Stimulated activated CD8-positive, alpha-beta memory T cell treated with anti-CD3 and anti-CD28 coated beads, Interleukin-4, amount 100 ng/mL, for 4 hours (primary cell): ENCODE measurements at places on chromosomes 11 and 22.
A peak's percentile ranks its signal among the peaks of the same experiment; 100 is the strongest.

DNA sequence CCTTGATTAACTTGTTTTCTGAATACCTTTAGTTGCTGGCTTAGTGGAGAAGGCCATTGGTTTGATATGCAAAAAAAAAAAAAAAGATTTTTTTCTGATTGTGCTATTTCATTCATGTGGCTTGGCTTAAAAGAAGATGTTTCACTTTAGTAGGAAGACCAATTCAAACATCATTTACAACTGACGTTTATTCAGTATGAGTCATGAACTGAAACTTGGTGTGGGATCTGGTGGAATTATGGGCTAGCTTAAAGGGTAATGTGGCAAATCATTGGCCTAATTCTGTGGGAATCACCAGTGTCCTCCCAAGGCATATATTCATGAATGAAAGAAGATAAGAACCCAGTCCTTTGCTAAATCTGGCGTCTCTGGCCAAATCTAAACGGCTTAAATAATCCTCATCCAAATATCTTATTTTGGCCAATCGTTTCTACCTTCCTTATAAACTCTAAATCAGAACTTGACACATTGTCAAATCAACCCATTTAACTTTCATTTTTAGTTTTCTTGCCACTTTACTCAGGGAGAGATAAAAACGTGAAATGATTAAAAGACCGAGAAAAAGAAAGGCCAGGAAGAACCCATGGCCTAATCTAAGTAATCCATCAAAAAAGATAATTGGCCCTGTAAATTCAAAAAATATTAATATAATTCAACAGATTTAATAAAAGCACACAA lies 77.0 kb downstream of the DDIAS start:
- DNase-seq: no peak

GRCh38 chr11:126160345-126161022 lies 51.0 kb downstream of the RPUSD4 start:
- no peak for DNase-seq

GRCh38 chr11:2561696-2562581 lies 117.1 kb downstream of the KCNQ1 start:
- DNase-seq: no peak

DNA sequence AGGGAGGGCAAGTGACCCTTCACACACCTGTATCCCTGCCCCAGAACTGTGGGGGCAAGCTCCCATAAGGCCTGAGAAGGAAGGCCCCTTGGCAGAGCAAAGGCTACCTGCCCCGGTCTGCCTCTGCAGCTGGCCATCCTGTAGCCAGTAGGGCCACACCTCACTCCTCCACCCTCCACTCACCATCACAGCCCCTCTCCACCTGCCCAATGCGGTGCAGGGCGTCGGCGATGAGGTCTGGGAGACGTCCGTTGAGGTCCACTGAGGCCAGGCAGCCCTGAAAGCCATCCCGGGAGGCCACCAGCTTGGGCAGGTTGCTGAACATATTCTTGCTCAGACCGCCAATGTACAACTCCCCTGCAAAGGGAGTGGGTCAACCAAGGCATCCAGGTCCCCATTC lies 57.5 kb downstream of the SLC22A12 start:
- DNase-seq: no peak

DNA sequence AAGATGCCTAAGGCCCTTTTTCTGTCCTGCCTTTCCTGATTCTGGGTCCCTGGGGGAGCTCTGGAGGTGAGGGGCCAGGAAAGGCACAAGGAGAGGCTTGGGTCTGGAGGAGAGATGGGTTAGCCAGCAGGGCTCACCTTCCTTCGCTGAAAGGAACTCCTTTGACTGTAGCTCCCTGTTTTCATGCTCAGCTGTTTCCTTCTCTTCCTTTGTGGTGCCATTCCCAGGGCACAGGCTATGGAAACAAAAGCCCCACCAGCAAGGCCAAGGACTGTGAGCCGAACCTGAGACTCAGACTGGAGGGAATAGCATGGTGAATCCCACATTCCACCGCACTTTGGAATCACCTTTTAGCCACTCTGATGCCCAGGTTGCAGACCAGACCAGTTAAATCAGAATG lies 10.5 kb downstream of the SLC43A3 start:
- no peak for DNase-seq

DNA sequence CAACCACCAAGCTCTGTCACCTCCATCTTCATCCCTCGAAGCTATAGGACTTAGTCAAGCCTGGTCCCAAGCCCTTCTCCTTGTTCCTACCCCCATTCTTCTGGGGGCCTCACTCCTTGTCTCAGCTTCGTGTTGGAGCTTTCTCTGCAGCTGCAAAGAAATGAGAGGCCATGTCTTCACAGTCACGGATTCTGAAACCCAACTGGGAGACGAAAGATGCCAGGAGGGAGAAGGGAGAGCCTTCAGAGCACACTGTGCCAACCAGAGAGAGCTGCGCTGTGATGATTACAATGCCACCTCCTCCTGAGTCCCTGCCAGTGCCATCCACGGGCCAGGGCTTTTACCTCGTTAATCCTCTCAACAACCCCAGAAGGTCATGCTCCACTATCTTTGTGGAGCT lies 469.3 kb downstream of the TBC1D22A start:
- DNase-seq: no peak

- DNase-seq: no peak
These were observed 611.7 kb upstream of the CNTN5 start for GRCh38 chr11:98409069-98409468.

DNA sequence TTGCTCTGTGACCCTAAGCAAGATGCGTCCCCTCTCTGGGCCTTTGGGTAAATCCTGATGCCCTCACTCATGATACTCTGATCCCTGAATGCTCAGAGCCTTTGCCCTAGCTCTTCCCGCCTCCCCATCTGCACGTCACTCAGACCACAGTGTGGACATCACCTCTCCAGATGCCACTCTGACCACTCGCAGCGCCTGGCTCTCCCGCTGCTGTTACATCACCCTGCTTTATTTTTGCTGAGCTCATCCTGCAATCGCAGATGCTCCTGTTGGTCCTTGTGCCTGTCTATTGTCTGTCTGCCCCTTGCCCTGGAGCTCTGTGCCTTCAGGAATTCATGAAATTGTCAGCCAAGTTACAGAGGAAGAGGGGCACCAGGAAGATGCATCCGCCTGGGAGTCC lies 5.5 kb downstream of the OSM start:
- no peak for DNase-seq

GRCh38 chr11:86383041-86383955 lies 8.6 kb downstream of the CCDC81 start:
- DNase-seq: no peak

GRCh38 chr11:60334005-60334620 lies 7.1 kb downstream of the MS4A6E start:
- peak; percentile 49 for DNase-seq

DNA sequence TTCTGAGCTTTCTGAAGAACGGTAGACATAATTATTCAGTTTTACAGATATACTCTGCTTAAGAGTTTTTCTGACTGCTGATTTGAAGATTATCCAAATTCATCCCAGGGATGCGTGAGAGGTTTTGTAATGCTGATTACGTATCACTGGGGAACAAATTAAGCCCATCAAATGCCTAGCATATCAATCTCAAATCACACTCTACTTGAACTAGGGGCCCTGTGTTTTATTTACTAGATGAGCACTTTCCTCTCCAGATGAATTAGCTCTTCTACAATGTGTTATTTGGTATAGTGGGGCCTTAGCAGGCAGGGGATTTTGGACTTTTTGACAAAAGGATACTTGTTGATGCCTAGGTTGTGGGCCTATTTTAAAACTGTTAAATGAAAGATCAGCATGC lies 177.9 kb downstream of the JRKL start:
- no peak for DNase-seq

DNA sequence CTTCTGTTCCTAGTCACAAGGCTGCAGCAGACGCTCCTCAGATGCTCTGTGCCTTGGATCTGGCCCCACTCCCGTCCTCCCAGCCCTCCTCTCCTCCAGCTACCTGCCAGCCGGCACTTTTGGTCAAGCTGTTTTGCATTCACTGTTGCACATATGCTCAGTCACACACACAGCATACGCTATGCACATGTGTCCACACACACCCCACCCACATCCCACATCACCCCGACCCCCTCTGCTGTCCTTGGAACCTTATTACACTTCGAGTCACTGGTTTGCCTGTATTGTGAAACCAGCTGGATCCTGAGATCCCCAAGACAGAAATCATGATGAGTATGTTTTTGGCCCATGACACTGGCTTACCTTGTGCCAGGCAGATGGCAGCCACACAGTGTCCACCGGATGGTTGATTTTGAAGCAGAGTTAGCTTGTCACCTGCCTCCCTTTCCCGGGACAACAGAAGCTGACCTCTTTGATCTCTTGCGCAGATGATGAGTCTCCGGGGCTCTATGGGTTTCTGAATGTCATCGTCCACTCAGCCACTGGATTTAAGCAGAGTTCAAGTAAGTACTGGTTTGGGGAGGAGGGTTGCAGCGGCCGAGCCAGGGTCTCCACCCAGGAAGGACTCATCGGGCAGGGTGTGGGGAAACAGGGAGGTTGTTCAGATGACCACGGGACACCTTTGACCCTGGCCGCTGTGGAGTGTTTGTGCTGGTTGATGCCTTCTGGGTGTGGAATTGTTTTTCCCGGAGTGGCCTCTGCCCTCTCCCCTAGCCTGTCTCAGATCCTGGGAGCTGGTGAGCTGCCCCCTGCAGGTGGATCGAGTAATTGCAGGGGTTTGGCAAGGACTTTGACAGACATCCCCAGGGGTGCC lies 109.8 kb downstream of the BCR start:
- DNase-seq: peak; percentile 47

DNA sequence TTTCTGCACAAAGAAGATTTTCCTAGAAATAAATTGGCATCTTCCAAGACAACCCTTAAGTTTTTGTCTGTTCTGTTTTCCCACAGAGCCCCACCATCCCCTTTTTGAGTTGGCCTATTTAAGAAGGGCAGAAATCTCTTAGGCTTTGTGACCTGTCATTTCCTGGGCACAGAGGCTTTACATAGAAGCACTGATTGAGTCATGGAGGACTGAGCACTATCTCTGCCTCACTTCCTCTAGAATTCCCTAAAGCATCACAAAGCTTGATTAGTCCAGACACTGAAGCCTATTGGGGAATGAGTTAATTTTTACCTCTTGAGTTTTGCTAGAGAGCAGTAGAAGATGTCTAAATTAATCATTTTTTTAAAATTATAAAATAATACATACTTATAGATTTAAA lies 25.4 kb downstream of the TRIM44 start:
- no peak for DNase-seq

- no peak for DNase-seq
These were observed 3.2 kb upstream of the STK33 start for GRCh38 chr11:8597182-8597581.

- DNase-seq: no peak
These were observed 22.1 kb downstream of the YPEL1 start for GRCh38 chr22:21713428-21714058.

DNA sequence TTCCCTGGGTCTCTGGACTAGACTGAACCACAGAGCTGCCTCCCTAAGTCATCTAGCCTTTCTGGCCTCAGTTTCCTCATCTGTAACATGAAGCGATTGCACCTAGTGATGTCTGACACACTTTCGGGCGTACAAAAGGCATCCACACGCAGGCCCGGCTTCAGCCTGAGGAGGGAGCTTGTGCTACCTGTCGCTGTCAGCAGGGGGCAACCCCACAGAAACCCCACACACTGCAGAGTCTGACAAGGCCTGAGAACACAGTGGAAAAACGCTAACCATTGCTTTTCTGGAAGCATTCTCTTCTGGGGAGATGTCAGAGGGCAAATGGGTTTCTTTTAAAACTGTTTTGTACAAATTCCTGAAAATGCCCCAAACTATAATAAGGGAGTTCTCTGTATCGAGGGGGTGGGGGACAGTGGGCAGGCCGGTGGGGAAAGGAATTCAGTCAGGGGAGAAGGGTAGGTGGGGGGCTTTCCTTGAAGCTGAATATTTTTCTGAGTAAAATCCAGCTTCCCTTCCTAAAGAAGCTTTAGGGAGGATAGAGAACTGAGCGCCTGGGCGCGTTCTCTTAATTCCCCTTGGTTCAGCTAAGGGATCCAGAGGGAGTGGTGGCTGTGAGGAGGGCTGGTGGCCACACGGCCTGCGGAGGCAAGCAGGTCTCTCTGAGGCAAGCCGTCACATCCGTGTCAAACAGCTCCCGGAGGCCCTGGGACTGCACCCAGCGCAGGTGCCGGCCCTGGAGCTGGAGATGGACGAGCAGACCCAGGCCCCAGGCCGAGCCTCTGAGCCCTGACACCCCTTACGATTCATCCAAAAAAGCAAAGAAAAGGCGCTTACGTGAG lies 533 bp downstream of the ELF5 start:
- peak; percentile 6 for DNase-seq

DNA sequence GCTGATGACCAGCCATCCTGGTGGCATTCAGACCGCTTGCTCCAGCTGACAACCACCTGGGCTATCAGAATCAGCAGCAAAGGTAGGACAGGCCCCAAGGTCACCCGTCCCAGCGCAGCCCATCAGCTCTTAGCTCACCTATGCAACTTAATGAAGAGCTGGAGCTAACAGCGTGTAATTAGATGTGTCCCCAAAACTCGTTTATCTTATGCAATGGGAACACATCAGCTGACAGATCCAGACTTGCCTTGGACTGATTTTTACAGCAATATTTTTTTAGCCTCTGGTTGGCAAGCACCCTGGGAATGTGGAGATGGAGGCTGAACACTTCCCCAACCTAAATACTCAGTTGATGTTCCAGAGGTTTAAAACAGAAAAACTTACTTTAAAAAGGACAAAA lies 76.0 kb downstream of the PACSIN2 start:
- DNase-seq: no peak

DNA sequence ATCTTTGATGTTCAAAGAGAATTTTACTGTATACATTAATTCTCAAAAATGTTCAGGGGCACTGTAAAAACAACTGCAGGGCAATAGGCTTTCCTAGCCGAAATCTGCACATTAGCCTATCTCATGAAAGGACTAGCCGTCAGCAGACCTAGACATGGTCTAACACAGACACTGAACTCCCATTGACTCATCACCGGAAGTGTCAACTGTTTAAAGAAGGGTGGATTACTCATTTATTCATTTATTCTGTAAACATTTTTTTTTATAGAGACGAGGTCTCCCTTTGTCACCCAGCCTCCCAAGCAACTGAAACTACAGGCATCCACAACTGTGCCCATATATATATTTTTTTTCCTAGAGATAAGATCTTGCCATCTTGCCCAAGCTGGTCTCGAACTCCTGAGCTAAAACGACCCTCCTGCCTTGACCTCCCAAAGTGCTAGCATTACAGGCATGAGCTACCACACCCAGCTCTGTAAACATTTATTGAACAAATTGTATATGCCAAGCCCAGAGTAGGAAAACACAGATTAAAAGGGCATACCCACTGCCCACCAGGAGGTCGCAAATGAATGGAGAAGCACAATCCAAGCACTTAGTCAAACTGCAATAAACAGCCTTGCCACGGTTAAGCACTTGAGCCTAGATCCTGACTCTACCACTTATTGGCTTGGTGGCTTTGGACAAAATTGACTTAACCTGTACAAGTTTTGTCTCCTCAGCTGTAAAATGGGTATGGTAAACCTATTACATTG lies 26.6 kb downstream of the RAB30 start:
- no peak for DNase-seq

- DNase-seq: no peak
These were observed 32.1 kb downstream of the CTSC start for GRCh38 chr11:88305430-88305829.
